ENCODE measurements at places on chromosomes 5 and 9.

DNA sequence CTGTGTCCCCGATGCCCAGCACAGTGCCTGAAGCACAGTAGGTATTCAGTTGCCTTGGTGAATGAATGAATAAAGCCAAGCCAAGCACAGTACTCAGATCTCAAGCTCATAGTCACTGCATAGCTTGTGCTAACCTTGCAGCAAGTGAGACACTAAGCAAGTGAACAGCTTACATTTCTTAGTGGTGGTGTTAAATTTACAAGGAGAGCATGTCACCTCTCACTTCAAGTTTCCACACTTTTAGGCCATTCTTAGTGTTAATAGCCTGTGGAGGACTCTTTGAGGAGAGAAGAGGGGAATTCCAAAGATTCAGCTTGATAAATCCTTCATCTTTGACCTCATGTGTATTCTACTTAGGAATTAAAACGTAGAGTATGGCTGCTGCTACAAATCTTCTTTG is 104.7 kb downstream of the C9orf152 start:
- DNase-seq = no peak

- DNase-seq = no peak
Measured at GRCh38 chr9:132663117-132663516, 6.7 kb downstream of the DDX31 start.

GRCh38 chr5:115214541-115214940 is 44.8 kb upstream of the TRIM36 start:
- peak; percentile 32 for DNase-seq

DNA sequence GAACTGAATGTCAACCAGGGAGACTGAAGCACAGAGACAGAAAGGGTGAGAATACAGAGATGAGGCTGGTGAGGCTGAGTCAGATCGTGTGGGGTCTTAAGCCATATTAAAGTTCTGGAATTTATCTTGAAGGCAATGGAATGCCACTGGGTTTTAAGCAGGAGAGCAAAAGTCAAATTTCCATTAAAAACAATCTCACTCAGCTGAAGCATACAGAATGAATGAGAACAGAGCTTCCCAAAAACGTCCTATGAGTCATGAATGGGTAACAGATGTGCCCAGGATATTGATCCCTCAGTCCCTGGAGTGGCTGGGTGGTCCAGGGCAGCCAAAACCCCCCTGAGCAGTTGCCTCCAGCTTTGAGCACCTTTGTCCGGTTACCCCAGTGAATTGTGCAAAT is 44.9 kb downstream of the PFDN1 start:
- DNase-seq = no peak

- DNase-seq = no peak
Measured at GRCh38 chr9:133869674-133870405, 122.3 kb downstream of the VAV2 start.

- DNase-seq = no peak
Measured at GRCh38 chr5:377326-377981, 55.9 kb downstream of the AHRR start.

DNA sequence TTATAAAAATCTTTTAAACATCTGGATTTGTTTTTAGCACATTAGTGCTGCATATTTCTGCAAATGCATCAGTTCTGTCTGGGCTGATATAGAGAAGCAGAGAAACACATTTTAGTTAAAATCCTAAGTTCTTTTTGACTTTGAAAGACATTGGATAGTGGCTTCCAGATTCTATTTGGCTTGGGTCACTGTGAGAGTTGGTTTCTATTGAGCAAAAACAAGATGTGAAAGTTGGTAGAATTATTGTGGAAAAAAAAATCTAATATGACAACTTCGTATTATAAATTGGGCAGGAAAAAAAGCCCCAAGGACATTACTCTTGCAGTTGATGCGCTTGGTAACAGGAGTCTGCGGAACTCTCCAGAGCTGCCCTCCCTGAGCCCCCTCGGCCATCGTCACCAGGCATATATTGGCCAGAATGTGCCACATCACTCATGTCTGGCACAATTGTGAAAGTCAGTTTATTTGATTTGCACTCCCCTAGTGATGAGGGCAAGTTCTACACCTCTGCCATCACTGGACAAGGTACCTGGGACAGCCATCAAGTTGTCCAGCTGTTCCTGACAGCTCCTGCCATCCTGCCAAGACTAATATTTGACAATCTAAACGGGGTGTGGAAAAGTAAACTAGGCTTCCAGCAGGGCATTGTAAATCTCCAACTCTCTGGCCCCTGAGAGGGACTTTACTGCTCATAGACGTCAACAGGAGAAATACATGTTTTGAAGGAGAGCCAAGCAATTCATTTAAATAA is 334.5 kb downstream of the TENT4A start:
- no peak for DNase-seq

DNA sequence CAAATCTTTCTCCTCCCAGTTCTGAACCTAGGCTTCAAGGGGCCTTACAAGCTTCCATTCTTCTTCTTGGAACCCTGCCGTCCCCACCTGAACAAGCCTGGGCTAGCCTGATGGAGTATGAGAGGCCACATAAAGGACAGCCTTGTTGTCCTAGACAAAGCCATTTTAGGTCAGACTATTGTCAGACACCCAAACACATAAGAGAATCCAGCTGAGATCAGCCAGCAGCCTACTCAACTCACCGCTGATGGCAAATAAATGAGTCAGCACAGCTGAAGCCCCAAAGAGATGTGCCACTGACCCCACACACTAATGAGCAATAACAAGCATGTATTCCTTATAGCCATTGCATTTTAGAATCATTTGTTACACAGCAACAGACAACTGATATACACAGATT is 33.8 kb downstream of the SVEP1 start:
- no peak for DNase-seq

DNA sequence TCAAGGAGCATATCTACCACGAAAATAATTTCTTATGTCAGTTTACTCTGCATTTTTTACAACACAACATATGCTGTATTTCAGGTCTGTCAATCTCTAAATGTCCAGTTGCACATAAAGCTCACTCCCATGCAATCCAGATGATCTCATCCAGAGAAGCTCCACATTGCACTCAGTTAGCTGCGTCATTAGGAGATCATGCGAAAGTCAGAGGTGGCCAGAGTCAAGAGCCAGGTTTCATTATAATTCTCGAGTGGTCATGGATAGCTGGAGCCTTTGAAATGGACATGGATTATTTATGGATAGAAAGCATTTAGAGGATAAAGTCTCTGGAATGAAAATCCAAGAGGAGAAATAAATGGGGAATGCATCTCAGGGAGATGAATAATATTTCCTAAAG is 232.3 kb downstream of the GAS1 start:
- DNase-seq = no peak

GRCh38 chr5:54460181-54460919 is 4.9 kb downstream of the HSPB3 start:
- DNase-seq = no peak

GRCh38 chr9:10396615-10397014 is 216.2 kb downstream of the PTPRD start:
- DNase-seq = no peak

- no peak for DNase-seq
Measured at GRCh38 chr5:119409235-119409815, 43.0 kb upstream of the HSD17B4 start.

GRCh38 chr5:171157276-171157675 is 151.8 kb upstream of the TLX3 start:
- no peak for DNase-seq

DNA sequence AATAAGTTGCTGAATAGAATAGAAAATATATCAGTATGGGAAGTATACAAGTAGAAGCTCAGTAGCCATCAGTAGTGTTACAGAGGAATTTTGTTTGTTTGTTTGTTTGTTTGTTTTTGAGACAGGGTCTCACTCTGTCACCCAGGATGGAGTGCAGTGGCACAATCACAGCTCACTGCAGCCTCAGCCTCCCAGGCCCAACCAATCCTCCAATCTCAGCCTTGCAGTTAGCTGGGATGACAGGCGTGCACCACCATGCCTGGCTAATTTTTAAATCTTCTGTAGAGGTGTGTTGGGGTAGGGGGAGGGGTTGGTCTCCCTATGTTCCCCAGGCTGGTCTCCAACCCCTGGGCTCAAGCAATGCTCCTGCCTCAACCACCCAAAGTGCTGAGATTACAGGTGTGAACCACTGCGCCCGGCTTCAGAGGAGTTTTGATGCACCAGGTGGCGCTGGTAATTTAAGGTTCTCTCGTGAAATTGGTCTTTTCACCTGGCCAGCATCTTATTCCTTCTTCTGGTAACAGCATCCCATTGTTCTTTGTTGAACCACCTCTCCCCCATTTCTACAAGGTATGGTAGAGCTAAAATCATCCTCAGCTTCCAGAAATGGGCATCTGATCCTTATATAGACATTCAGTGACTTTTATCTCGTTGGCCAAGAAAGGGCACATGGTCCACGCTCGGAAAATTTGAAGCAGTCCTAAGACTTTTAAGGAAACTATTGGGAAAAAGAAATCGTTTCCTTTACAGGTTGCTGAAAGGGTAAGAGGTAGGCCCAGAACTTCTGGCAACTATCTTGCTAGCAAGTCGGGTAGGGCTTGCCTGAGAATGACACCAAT is 157.1 kb downstream of the ARRDC3 start:
- DNase-seq = no peak

DNA sequence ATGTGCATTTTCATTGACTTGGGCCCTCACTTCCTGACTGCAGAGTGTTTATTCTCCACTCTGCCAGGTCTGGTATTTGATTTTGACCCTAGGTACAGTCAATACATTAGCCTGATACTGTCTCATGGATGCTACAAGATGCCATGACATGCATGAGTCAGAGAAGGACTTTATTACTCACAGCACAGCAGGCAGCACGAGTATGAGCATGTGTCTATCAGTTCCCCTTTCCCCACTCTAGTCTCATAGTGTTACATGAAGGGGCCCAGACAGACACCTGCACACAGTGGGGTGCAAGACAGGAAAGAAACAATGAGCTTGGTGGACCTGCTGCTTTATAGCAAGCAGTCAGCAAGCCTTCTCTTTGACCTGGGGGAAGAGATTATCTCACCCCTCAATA is 19.6 kb downstream of the ITGA2 start:
- no peak for DNase-seq

DNA sequence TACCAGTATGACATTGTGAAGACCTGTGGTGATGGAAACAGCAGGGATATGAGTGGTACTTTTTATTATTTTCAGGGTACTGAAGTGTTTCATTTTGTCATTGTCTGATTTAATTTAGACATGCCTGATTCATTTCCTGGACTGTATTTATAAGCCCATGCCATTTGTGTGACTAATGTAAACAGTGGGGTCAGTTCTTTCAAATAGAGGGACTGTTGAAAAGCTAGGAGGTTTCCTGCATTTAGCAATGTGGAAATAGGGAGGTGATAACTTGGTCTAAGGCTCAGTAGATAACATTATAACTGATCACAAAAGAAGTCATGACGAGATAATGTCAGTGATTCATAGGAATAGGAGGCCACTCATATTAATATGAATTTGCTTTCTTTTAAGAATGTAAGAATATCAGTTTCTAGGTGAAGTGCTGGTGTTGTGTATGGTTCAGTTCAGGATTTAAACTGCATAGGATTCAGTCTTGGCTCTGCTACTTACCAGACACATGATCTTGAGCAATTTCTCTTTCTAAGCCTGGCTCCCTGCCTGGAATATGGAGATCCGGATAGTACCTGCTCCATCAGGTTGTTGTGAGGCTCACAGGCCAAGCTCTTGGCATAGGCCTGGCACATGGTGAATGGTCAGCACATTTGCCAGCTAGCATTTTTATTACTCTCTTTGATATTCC is 7.5 kb downstream of the RASGRF2 start:
- DNase-seq = peak; percentile 66

GRCh38 chr9:135045928-135046738 is 41.3 kb upstream of the OLFM1 start:
- no peak for DNase-seq

GRCh38 chr5:133512896-133513295 is 99.4 kb downstream of the FSTL4 start:
- no peak for DNase-seq

- no peak for DNase-seq
Measured at GRCh38 chr9:37187713-37188439, 67.5 kb downstream of the ZCCHC7 start.

DNA sequence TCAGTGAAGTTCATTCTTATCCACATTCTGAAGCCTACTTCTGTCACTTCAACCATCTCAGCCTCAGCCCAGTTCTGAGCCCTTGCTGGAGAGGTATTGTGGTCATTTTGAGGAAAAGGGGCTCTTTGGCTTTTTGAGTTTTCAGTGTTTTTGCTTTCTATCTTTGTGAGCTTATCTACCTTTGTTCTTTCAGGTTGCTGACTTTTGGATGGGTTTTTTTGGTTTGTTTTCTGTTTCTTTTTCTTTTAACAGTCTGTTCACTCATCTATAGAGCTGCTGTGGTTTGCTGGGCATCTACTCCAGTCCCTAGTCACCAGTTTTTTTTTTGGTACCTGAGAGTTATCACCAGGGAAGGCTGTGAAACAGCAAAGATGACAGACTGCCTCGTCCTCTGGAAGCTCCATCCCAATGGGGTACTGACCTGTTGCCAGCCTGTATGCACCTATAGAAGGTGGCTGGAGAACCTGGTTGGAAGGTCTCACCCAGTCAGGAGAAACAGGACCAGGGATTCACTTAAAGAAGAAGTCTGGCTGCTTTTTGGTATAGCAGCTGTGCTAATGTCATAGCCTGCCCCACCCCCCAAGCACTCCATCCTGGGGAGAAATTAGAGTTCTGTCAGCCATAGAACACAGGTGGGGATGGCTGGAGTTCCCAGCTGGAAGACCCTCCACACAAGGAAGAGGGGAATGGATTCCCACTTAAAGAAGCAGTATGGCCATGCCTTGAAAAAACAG is 138.6 kb upstream of the TSLP start:
- DNase-seq = no peak

- no peak for DNase-seq
Measured at GRCh38 chr9:12739014-12739652, 35.7 kb upstream of the LURAP1L start.

- no peak for DNase-seq
Measured at GRCh38 chr5:14257995-14258403, 114.9 kb downstream of the TRIO start.

DNA sequence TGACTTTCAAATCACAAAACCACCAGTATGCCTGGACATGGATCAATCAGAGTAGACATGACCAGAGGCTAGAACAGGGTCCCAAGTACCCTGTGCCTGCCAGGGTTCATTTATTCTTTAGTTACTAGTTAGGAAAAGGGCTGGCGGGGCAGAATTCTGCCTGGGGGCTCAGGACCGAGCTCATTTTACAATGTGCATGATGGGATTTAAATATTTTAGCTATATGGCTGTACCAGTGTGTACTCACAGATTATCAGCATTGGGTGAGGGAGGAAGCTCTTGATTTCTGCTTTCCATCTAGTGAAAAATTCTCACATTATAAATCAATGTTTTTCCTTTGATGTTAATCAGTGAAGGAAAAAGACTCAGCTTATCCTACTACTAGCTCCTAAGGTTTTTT is 1511.1 kb downstream of the EFNA5 start:
- DNase-seq = no peak

DNA sequence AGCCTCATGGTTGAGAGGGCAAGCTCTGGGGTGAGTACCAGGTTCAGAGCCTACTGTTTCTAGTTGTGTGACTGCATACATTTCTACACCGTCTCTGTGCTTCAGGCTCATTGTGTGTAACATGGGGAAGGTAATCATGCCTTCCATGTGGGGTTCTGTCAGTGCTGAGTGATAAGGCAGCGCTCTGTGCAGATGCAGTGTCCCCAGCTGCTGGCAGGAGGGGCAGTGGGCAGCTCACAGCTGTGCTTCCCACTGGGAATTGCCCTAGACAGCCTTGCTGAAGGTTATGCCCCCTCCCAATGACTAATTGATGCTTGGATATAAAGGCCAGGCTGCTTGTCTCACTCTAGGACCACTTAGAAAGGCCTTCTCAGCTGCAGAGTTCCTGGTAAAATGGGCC is 121.8 kb upstream of the SAP30L start:
- no peak for DNase-seq

All from AG04450 (cell line).